ENCODE measurements at places on chromosomes 5 and 9.

DNA sequence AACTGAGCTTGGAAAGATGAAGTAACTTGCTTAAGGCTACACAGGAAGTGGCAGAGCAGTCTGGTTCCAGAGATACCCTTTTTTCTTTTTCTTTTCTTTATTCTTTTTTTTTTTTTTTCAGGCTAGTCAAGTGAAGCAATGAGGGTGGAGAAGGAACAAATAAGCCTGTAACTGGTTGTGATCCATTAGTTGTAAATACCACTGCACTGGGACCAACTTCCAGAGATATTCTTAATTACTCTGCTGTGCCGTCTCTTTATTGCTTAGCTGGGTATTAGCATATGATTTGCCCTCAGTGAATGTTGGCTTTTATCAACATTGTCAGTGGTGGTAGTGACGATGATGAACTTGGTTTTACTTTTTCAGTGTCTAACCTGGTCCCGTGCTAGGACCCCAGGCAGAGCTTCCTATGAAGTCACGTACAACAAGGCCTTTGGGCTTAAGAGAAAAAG lies 26.7 kb downstream of the LNPEP start:
- DNase-seq, result no peak

- no peak for DNase-seq
Observed at GRCh38 chr5:2134543-2135292, 252.0 kb upstream of the IRX4 start.

DNA sequence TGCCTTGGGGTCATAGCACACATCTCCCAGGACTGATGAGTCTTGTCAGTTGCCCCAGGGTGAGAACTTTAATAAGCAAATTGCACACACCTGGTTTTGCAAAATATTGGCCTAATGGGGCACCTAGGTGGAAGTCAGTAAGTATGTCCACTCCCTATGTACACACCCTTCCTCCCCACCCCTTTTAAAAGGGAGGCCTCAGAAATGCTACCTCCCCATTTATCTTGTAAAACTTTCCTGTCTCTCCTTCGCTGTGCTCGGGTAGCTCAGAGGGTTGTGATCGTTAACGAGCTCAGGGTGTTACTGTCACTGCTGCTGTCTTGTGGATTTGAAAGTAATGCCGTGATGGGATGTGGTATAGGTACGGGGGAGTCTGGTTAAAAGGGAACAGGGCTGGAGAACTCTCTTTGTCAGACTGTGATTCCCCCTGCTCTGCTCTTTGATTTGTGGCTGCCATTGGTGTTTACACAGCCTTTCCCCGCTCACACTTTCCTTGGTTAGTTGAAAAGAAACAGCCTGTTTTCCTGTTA lies 26.2 kb downstream of the ZNF462 start:
- DNase-seq, result no peak

- DNase-seq, result no peak
Observed at GRCh38 chr5:61347080-61347479, 15.0 kb downstream of the ZSWIM6 start.

DNA sequence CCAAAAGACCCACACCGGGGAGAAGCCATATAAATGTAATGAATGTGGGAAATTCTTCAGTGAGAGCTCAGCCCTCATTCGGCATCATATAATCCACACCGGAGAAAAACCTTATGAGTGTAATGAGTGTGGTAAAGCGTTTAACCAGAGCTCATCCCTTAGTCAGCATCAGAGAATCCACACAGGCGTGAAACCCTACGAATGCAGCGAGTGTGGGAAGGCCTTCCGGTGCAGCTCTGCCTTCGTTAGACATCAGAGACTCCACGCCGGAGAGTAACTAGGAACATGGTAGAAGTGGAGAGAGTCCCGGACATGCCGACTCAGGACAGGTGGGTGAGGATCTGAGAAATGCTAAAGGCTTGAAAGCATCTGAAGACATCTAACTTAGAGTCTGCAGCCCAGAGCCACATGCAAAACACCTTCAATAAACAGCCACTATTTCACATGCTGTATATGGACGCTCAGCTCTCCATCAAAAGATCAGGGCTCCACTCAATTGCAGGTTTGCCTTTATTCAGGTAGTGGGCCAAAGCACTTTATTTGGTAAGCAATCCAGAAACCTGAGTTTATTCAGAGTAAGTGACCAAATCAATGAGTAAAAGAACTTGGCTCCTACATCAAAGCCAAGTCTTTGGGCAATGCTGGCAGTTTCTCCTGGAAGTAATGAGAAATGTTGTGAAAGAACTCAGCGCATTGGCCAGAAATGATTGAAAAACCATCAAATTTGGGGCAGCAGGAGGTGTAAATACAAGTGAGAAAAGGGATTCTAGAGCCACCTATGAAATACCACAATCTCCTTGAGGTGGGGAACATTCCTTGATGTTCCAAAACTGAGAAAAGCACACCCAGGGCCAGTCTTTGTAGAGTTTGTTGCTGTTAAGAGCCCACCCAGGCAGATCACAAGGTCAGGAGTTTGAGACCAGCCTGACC lies 6.0 kb downstream of the RPL12 start:
- no peak for DNase-seq

GRCh38 chr9:98317134-98317857 lies 61.8 kb upstream of the TBC1D2 start:
- no peak for DNase-seq

DNA sequence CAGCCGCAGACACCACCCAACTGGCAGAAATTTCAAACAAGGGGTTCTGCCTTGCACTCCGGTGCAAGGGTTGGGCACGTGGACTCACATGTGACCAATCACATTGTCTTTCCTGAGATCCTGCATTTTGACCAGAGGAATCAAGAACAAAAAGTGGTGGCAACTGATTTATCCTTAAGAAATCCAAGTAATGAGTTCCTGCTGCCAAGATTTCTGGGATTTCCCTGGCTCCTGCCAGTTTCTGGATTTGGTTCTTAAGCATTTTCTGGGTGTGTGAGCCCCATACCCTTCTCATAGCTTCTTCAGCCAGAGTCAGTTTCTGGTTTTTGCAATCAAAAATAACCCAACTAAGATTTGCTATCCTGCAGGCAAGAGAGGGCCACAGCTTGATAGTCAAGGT lies 17.4 kb upstream of the KCNIP1 start:
- DNase-seq, result no peak

DNA sequence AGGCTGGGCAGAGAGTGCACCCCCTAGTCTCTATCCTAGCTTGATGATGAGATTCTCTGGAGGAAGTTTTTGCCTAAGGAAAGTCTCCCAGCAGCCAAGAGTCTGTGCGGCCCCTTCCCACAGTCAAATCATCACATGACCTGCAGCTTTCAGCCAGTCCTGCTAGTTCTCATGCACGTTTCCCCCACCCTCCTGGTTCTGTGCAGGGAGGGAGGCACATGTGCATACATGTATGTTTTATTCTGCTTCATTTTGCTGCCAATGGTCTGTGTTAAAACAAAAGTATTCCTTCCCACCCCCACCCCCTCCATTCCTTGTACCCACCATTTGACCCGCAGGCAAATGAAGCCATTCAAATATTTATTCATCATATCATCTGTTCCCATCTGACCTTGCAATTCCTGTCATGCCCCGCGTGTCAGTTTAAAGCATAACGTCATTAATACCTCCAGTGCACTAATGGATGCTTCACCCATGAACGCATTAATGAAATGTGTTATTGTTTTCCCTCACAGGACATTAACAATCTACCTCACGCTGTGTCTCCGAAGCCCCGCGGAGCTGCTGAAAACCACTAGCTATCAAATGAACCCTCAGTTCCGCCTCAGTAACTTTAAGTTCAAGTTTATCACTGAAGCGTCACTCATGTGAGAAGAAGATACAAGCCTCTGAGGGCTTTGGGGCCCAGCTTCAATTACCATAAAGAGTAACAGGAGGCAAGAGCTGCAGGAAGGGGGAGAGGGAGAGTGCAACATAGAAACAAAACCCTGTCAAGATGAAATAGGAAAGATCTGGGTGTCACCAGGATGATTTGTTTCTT lies 139.6 kb downstream of the RASEF start:
- DNase-seq, result no peak

GRCh38 chr9:134891053-134891452 lies 10.4 kb downstream of the FCN2 start:
- DNase-seq, result no peak

- no peak for DNase-seq
Observed at GRCh38 chr9:117882171-117882570, 178.0 kb downstream of the TLR4 start.

DNA sequence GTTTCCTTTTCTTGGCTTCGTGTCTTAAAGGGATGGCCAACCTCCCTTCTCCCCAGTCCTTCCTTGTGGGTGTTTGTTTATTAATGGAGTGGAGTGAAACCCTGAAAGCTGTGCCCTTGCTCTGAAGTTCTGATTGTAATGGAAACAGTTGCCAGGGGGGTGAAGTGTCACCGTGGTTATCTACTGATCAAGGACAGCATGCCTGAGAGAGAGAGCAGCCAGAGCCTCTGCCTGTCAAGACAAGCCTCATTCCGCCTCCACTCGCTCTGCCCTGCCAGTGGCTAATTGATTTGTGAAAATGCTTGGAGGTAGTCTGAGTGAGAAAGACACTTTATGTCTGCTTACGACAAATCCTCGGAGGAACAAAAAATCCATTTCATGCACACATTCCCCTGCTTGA lies 143.7 kb upstream of the SLC30A5 start:
- DNase-seq, result no peak

DNA sequence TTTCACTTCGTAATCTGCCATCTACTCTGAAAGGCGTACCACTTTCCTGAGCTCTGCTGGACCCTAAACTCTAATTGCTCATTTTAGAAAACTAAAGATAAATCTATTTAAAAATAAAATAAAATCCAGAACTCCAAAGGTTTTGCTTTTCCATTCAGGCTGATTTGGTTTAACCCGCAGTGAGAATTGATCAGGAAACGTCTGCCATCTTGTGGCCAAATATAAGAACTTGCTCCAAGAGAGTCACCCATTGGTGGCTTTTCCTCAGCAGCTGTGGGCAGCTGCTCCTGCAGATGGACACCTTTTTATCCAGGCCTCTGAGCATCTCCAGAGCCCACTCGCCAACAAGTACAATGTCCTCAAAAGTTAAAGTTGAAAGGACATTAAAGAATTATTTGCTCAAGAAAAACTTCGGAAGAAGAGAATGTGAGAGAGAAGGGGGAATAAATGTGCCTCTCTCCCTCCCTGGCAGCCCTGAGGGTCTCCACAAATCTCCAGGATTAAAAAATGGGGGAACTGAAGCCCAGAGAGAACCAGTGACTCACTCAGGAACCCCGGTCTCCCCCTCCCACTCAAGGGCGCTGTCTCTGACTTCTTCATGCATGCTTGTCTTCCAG lies 4.1 kb downstream of the SAXO1 start:
- no peak for DNase-seq

DNA sequence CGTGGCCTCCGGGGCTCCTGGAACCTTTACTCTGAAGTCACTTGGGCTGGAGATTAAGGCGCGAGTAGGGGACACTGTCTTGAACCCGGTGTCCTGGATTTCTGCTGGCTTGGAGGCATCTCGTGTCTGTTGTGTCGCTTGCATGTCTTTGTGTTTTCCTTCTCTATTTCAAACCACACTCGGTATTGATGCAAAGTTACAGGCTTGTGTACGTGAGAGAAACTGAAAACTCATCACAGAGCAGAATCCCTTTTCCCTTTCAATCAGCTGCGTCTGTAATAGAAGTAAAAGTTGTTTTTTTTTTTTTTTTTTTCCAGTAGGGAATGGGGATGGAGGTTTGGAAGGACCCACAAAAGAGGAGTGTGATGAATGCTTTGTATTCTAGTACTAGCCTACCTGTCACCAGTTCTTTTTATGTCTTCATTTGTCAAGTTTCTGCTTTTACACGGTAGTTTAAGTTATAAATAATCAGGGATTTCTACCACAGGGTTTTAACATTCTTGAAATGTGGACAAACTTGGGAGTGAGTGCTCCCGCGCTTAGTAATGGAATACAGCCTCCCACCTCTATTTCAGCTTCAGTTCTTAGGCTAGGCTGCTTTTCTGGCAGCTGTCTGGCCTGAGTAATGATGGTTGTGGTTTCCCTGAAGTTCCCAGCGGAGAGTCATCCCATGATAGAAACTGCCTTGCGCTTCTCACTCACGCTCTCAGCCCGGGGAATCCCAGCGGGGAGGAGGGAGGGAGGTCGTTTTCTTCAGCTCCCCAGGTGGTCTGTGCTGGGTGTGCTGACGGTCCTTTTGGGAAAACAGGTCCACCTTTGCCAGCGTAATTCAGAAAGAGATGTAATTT lies 763 bp downstream of the TJP2 start:
- DNase-seq, result no peak

DNA sequence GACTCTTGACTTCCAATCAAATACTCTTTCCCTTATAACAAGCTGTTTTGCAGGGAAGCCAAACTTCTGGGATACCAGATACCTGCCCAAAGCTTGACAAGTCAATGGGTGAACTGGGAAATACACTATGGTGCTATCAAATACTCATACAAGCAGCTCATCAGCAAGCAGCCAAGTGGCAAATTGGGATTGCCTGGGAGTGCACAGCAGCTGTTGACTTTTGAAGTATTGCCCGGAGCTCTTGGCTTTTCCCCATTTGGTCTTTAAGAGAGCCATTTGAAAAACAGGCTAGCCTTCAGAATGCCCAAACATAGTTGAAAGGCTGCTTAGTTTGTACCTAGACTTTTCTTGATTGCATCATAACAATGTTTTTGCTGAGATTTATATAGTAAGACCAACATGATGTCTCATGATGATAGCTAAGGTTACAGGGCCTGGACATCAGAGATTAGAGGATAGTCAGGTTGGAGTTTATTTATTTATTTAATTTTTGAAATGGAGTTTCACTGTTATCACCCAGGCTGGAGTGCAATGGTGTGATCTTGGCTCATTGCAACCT lies 210.1 kb upstream of the ZNF608 start:
- DNase-seq, result no peak

DNA sequence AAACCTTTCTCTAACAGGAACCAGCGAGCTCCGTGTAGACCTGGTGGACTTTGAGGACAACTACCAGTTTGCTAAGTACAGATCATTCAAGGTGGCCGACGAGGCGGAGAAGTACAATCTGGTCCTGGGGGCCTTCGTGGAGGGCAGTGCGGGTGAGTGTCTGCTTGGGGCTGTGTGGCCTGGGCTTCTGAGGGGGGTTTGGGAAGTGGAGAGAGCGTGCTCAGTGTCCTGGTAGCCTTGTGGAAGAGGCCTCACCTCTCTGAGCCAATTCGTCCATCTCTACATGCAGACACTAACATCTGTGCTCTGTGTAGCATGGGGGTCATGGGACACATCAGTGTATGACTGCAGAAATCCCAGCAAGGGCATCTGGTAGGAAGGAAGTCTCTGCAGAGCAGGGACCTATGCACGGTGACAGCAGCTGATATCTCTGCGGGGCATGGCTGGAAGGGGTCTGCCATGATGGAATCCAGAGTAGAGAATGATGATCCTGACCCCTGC lies 5.9 kb downstream of the FCN2 start:
- no peak for DNase-seq

All from Panc1 (cell line).